ENCODE measurements at places on chromosomes 16 and 17.
A peak's percentile ranks its signal among the peaks of the same experiment; 100 is the strongest.

GRCh38 chr17:32265192-32265923 lies at the start of gene RHBDL3:
RHBDL3 (plus strand) TSS chr17:32265832; CDS start chr17:32266190, 358 bp downstream.
- no peak for DNase-seq

DNA sequence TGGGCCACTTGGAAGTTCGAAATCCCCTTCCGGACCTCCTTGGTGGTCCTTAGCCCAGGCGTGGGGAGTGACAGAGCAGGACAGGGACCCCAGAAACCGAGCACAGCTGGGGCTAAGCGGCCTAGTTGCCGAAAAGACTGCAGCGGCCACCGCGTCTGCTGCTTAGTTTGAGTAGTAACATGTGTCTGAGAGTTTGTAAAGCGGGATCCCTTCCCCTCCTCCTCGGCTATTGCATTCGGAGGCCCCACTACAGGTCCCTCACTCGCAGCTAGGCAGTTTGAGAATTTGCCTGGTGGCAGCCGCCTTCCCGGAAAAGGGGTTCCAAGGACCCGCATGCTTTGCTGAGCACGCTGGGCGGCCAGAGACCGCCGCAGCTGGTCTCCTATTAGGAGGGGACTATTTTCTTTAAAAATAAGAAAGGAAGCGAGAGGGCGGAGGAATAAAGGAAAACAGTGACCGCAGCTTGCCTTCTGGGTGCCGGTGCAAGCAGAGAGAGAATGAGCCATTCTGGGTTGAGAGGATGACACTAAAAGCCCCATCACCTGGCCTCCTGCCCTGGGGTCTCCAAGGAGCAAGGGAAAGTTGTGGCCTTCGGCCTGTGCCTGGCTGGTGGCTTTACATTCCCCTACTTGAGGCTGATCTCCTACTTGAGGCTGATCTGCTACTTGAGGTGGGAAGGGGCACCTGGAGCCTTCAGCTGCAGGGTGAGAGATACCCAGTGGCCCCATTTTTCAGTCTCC lies 1.1 kb upstream of the HOXB5 start:
- no peak for DNase-seq

GRCh38 chr16:56779906-56780305 lies 50.0 kb downstream of the NUP93 start:
- no peak for DNase-seq

- no peak for DNase-seq
Measured at GRCh38 chr17:863880-864279, 81.7 kb downstream of the MRM3 start.

DNA sequence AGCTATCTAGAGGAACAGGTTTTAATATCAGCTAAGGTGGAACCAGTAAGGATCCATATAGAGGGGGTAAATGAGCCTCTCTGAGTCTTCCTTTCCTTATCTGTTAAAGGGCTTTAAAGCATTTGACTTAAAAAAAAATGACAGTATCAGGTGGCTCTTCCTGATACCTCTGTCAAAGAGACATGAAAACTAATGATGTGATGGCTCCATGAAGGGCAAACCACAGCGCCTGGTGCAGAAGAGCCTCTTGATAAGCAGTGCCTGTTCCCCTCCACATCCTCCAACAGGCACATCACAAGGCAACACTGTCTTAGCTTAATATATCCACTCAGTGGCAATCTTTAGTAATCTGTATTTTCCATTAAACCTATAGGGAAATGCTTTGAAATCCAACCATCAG lies 68.9 kb downstream of the USP31 start:
- DNase-seq = no peak

DNA sequence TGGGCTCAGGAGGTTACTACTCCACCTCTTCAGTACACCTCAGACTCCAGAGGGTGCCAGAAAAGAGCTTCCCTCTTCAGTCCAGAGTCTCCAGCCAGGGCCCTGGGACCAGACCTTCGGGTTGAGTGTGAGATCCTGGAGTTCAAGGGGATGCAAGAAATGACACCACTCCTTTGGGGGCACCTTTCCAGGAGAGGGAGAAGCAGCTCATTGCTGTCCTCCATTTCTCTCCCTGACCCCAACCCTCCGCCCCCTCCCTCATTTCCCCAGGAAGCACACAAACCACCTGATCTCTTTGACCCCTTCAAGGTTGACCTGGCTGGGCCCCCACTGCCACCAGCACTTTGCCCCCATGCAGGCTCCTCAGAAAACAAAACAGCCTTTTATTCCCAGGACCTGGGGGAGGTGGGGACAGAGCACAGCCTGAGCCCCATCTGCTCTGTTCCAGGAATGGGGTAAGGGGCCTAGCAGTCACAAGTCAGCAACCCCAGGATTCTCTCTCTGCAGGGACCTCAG lies 21.4 kb downstream of the CDH5 start:
- DNase-seq = peak; percentile 16

Data from right forelimb (tissue), 1 donor.